Ovary (tissue), 10 donors: ENCODE measurements at places on chromosomes 7 and 10. TPM values are rescaled to one million over a fixed set of nuclear protein-coding genes. Genes with fewer than 3 reads are reported as not detected.

- peak overlapping the region; percentile 82 for H3K27ac ChIP-seq
- H3K4me3 ChIP-seq, result peak overlapping the region; percentile 41
- DNase-seq, result no peak
- H3K27me3 ChIP-seq, result no peaks in the 10 kb centered on the region
- H3K4me1 ChIP-seq, result peaks cover 5% of the 10 kb centered on the region
Measured at GRCh38 chr10:101818872-101819633, 809 bp upstream of the OGA start.

DNA sequence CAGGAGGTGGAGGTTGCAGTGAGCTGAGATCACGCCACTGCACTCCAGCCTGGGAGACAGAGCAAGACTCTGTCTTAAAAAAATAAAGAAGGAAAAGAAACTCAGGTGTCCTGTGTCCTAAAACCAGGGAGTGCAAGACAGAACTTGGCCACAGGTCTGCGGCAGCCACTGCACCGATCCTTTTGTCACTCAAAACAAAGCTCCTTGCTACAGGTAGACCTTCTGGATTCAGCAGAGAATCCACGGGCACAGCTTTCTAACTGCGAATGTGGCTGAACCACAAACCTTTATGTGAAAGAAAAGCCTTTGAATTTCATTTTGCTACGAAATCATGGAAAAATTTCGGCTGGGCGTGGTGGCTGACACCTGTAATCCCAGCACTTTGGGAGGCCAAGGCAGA is 634.9 kb downstream of the CALN1 start:
- H3K27ac ChIP-seq, result no peak overlapping the region
- H3K27me3 ChIP-seq, result no peaks in the 10 kb centered on the region
- no peaks in the 10 kb centered on the region for H3K4me1 ChIP-seq
- H3K36me3 ChIP-seq, result no peaks in the 10 kb centered on the region

- H3K4me3 ChIP-seq, result no peak overlapping the region
- peak; percentile 72 for DNase-seq
- H3K36me3 ChIP-seq, result no peaks in the 10 kb centered on the region
- H3K27ac ChIP-seq, result no peak overlapping the region
- no peaks in the 10 kb centered on the region for H3K4me1 ChIP-seq
Measured at GRCh38 chr7:140326116-140326928, 72.0 kb downstream of the SLC37A3 start.

- H3K27me3 ChIP-seq, result no peaks in the 10 kb centered on the region
- no peaks in the 10 kb centered on the region for H3K36me3 ChIP-seq
- no peak for DNase-seq
- H3K4me1 ChIP-seq, result no peaks in the 10 kb centered on the region
- H3K27ac ChIP-seq, result no peak overlapping the region
Measured at GRCh38 chr10:66550351-66550750, 375.5 kb upstream of the LRRTM3 start.

Gene AKR1C8
- total RNA-seq, result not detected

Gene CPA1
- total RNA-seq, result 5.5 TPM

Gene MOGAT3
- total RNA-seq, result not detected

Gene GRM8
- 1.4 TPM for total RNA-seq
